T-helper 1 cell (primary cell): ENCODE measurements at places on chromosomes 12 and 14.

DNA sequence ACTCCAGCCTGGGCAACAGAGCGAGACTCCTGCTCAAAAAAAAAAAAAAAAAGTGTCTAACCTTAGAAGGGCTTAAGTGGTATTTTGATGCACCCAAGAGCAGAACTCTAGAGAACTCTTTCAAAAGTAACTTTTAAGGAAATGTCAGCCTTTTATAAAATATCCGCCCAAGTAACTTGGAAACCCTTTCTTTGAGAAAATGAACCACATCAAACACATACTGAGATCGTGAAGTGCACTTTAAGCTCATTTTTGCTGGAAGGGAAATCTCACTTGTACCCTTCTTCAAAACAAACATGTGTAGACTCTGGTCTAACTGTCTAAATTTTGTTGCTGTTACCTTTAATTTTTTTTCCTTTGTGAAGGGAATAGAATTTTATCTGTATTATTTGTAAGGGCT, 5.5 kb downstream of the C12orf56 start:
- DNase-seq, result no peak

DNA sequence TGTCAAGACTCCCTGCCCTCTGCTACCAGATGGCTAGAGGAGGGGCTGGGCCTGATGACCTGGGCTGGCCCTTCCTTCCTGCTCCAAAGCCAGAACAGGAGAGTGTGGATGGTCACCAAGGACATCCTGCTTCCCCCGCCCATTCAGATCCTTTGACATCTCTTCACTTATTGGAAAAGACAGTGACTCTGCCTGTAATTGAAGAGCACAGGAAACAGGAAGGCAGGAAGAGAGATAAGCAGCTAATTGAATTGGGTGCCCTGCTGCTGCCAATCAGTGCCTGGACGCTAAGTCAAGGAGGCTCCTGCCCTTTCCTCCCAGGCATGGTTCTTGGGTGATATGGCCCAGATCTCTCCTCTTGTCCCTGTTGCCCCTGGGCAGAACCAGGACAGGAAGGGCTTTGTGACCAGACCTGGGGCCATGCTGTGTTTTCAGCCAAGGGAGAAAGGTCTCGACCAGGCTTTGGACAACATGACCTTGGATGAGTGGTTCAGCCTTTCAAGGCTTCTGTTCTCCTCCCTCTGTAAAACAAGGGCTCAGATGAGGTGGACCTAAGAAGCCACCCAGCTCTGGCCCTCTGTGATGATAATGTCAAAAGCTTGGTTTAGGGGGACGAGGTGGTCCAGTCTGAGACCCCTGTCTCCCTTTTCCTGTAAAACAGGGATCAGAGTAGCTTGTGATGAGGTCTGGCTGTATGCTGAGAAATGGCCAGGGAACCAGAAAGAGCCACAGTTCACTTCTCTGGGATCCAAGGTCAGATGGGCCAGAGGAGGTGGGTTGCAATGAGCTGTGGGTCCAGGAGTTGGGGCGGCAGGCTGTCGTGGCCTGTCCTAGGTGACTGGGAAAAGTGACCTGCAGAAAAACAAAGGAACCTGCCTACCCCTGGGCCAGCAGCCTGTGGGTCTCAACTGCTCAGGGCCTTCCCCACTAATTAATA, 38.8 kb downstream of the FAM222A start:
- DNase-seq, result no peak

- no peak for DNase-seq
Observed at GRCh38 chr12:45974883-45975282, 15.5 kb downstream of the SCAF11 start.

DNA sequence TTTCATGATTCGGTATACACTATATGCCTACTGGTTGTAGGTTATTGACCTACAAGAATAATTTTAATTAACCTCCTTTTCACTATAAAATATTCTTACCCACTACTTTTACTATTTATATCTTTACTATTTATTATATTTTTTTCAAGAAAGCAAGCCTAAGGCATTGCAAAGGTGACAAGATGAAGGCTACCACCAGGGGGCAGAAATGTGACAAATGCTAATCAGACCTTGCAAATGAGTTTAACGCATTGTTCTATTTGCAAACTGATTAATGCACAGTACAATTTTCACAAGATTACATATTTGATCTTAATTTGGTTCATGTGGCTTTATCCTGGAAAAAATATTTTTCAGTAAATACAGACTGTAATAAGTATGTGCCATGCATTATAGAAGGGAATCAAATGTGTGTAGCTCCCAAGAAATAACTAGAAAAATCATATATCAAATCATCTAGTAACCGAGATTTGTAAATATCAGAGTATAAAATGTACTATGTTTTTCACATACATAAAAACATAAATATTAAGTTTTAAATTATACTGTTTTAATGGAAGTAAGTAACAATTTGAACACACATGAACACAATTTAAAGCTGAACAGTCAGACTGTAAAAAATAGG, 107.0 kb downstream of the ADAMTS20 start:
- DNase-seq, result peak; percentile 43

GRCh38 chr12:26713885-26714383, 119.1 kb downstream of the ITPR2 start:
- no peak for DNase-seq

GRCh38 chr12:65477721-65478120, 199.2 kb downstream of the MSRB3 start:
- DNase-seq, result no peak
